ELR (cell line): ENCODE measurements at places on chromosomes 3 and 15.

DNA sequence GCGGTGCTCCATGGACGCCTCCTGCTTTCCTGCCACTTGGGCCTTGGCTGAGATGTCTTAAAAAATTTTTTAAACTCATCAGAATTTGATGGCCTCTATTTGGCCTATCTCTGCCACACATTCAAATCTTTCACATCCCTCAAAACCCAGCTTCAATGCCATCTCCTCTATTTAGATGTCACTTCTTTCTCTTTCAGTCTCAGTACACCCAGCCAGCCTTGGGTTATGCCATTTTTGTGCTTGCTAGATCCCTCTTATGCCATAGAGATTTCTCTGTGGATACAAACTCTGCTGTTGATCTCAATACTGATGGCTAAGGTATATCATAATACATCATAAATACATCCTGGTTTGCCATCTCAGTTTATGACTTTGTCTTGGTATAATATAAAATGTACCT is 222.3 kb upstream of the TPRG1 start:
- no peak for DNase-seq

GRCh38 chr3:157441102-157441624 is 4.5 kb downstream of the PTX3 start:
- no peak for DNase-seq

GRCh38 chr15:68261241-68261640 is 16.3 kb upstream of the FEM1B start:
- DNase-seq, result no peak

GRCh38 chr3:66949898-66950297 is 48.2 kb upstream of the KBTBD8 start:
- DNase-seq, result no peak

GRCh38 chr3:106379251-106379750 is 510.5 kb upstream of the CBLB start:
- DNase-seq, result no peak

GRCh38 chr15:80026754-80027153 is 32.7 kb upstream of the ZFAND6 start:
- DNase-seq, result no peak

DNA sequence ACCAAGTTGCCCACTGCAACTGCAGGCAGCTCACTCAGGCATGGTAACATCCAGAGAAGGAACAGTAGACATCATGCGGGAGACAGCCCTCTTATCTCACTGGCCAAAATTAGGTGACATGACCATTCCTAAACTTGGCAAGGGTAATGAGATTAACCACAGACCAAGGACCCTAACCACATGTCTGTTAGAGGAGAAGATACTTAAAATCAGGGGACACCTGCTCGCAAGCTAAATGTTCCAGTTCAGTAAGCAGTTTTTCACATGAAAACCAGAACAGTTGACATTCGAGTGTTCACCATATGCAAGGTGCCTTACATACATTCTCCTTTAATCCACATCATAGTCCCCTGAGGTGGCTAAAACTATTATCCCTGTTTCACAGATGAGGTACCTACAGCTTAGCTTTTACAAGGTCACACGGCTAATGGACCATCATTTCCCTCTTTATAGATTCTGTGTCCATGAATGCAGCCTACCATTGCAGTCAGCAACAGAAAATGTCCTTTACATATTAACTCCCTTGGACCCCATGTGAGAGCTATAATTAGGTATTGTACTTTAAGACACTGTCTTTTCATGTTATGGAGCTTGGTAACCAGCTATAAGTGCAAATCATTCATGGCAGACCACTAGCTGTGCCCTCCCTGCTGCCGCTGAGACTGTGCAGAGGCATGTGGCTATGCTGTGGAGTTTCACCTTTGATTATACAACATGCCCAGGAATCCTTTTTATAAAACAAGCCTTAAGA is 154.1 kb downstream of the LIPC start:
- no peak for DNase-seq

DNA sequence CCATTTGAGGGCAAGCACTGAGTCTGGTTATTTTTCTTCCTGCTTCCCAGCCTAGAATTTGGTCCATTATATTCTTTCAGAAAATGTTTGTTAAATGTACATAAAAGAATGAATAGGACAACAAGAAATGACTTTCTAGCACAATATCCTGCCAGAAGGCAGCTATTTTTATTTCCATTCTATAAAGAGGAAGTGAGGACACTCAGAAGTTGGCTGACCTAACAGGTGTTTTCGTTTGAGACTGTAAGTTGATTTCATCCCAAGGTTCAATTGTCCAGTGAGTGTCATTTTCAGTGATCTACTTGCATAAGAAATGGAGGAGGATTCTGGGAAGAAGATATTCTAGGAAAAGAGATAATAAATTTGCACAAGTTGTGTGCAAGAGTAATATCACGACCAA is 191.9 kb upstream of the POU1F1 start:
- no peak for DNase-seq

DNA sequence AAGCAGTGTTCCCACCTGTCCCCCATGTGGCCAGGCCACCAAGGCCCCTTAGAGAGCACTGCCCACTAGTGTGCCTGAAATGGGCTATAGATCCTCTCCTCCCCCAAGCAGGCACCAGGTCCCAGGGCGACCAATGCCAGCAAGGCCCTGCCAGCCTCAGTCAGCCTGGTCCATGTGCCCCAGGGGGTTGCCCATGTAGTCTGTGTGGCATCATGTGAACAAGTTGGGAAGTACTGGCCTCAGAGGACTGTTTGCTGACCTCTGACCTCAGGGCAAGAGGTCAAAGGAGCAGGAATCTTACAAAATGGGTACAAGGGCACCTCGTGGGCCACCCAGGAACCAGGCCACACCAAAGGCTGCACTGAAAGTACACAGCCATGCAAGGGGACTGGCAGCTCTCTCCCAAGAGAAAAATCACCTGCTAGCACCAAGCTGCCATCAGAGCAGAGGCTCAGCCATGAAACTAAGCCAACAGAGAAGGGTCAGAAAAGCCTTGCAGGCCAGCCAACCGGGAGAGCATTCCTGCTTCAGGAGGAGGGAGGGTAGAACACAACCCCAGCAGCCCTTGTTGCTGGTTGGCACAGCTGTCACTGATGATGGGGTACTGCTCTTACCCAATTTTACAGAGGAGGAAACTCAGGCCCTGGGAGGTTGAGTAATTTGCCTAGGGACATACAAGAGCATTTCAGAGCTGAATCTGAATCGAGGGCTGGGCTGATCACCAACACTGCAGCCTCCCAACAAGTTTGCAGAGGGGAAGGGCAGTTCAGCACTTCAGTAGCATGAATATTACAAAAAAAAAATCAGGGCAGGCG is 5.2 kb upstream of the FURIN start:
- DNase-seq, result peak; percentile 18

- no peak for DNase-seq
Measured at GRCh38 chr3:115348951-115349745, 202.1 kb upstream of the ZBTB20 start.

DNA sequence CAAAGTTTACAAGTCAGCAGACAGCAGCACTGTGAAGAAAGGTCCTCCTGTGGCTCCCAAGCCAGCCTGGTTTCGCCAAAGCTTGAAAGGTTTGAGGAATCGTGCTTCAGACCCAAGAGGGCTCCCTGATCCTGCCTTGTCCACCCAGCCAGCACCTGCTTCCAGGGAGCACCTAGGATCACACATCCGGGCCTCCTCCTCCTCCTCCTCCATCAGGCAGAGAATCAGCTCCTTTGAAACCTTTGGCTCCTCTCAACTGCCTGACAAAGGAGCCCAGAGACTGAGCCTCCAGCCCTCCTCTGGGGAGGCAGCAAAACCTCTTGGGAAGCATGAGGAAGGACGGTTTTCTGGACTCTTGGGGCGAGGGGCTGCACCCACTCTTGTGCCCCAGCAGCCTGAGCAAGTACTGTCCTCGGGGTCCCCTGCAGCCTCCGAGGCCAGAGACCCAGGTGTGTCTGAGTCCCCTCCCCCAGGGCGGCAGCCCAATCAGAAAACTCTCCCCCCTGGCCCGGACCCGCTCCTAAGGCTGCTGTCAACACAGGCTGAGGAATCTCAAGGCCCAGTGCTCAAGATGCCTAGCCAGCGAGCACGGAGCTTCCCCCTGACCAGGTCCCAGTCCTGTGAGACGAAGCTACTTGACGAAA is 24.2 kb downstream of the STARD5 start:
- DNase-seq, result no peak

DNA sequence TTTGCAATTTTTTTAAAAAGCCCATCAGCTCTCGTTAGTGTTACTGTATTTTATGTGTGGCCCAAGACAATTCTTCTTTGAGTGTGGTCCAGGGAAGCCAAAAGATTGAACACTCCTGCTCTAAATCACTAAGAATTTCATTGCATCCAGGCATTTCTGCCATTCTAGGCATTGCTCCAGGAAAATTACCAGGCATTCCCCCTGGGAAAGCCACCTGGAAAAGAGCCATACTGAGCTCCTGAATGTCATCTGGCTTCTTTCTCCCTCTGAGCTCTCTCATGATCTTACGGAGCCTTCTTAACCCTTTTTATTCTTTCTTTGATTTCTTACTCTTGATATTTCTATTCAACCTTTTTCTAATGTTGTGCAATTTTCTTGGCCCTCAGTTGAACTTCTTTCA is 202.2 kb downstream of the DOCK3 start:
- DNase-seq, result no peak

GRCh38 chr3:142628801-142629200 is 32.6 kb downstream of the PLS1 start:
- DNase-seq, result no peak

DNA sequence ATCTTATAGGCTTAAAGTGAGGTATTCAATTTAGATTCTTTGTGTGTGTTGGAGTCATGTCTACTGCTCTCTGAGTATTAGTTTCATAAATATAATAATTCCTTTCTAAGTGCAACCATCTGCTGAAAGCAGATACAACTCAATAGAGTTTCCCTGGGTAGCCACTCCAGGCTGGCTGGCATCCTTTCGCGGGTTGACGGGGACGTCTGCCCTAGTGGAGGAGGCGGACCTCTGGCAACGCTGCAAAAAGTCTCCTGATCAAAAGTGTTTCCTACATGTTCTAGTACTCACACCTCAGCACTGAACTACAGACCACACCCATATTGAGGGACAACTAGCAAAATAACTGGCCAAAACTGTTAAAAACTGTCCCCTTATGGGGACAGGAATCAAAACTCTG is 2.5 kb downstream of the MOBP start:
- no peak for DNase-seq

- peak; percentile 85 for DNase-seq
Measured at GRCh38 chr3:158683230-158683962, 10.9 kb upstream of the LXN start.

- peak; percentile 68 for DNase-seq
Measured at GRCh38 chr3:127673191-127674100, 694 bp downstream of the ABTB1 start.

GRCh38 chr3:196599734-196600128 is 31.3 kb downstream of the FBXO45 start:
- peak; percentile 16 for DNase-seq

GRCh38 chr3:162612991-162613390 is 1116.4 kb downstream of the OTOL1 start:
- DNase-seq, result no peak

DNA sequence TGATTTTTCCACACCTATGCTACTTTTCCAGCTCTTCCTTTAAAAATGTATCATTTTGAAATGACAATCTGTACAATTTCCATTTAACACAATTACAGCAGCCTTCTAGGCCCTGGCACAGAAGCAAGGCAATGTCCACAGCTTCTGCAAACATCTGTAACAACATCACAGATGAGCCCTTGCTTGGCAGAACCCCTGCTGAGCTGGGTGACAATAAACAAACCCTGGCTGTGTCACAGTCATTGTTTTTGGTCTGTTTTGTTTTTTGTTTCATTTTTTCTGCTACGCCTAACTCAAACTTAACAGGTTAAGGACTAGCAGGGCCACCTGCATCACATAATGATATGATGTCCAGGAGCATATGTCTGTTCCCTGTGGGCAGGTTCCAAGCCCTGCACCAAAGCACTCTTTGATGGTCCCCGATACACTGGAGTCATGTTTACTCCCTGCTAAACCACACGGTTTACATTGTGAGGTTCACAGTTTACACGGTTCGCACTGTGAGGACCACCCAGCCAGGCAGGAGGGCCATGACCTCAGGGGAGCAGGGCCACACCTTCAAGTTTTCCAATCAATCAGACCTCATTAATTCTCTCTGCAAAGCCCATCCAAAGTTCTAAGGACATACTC is 186.8 kb upstream of the CHRNA7 start:
- DNase-seq, result no peak

DNA sequence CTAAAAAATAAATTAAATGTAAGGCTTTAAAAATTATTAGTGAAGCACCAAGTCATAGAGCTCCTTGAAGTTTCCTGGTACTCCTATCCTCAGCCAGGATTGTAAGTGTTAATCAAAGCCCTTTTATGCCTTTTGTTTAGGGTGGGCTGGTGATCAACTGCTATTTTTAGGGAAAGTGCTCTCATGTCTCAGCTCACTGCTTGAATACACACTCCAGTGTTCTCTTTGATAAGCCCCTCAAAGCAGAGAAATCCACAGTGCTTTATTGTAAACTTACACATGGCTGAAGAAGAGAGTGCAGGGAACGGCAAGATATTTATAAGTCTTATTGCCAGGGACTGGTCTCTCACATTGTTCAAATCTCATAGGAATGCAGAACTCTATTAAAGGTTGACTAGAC is 156.4 kb upstream of the AZI2 start:
- DNase-seq, result no peak

GRCh38 chr3:185733980-185734724 is 90.7 kb downstream of the IGF2BP2 start:
- peak; percentile 93 for DNase-seq

GRCh38 chr3:27089068-27089467 is 280.1 kb downstream of the NEK10 start:
- no peak for DNase-seq

- DNase-seq, result no peak
Measured at GRCh38 chr15:68057034-68057433, 2.9 kb downstream of the PIAS1 start.

DNA sequence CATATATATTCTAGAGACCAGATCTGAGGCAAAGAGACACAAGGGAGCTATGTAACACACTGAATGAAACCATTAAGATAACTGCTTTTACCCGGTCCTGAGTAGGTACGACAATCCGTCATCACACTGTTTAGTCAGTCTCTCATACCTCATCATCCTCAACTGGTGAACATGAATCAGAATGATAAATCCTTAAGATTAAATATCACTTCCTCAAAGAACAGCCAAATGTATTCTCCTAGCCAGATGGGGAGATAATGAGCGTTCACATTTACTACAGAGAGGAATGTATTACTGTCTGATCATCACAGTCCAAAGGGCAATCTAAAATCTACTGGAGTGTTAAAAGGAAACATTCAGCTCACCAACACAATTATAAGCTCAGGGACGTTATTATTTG is 319.4 kb upstream of the STAC start:
- DNase-seq, result no peak

DNA sequence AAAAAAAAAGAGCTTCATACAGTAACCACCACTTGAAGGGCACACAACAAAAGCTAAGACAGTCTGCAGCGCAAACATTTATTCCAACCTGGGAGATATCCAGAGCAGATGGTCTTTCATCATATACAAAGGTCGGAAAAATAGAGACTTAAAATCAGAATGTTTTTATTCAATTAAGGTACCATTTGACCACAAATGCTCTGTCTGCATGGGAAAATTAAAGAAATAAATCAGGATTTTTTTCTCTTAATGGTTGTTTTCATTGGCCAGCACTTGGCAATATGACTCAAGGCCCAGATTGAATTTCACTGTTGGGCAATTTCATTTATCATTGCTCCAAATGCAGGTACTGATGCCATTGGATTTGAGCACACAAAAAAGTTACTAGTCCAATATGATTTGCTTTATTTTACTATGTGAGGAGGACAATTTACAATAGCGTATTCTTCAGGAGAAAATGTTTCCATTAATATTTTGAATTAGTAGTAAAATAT is 145.9 kb upstream of the AGTR1 start:
- no peak for DNase-seq

GRCh38 chr3:74331711-74332110 is 282.7 kb downstream of the CNTN3 start:
- no peak for DNase-seq

- no peak for DNase-seq
Measured at GRCh38 chr3:17670749-17671148, 71.7 kb downstream of the TBC1D5 start.
